ENCODE measurements at places on chromosomes 6 and 20. TPM values are rescaled to one million over a fixed set of nuclear protein-coding genes. Genes with fewer than 3 reads are reported as not detected.

- H3K36me3 ChIP-seq: no peaks in the 10 kb centered on the region
- peaks cover 44% of the 10 kb centered on the region for H3K27me3 ChIP-seq
Measured at GRCh38 chr6:11538819-11539468, 1.4 kb downstream of the TMEM170B start.

GRCh38 chr20:11907621-11908020, 10.1 kb upstream of the BTBD3 start:
- peaks cover 18% of the 10 kb centered on the region for H3K4me1 ChIP-seq
- H3K36me3 ChIP-seq: no peaks in the 10 kb centered on the region
- H3K4me3 ChIP-seq: no peak overlapping the region
- no peaks in the 10 kb centered on the region for H3K27me3 ChIP-seq
- H3K27ac ChIP-seq: no peak overlapping the region

The NKX2-4 gene
- not detected for total RNA-seq

GRCh38 chr6:29129326-29130012, 21.6 kb downstream of the OR2J3 start:
- H3K27ac ChIP-seq: no peak overlapping the region
- no peaks in the 10 kb centered on the region for H3K36me3 ChIP-seq
- no peaks in the 10 kb centered on the region for H3K27me3 ChIP-seq
- DNase-seq: no peak
- no peaks in the 10 kb centered on the region for H3K4me1 ChIP-seq
- no peak overlapping the region for H3K4me3 ChIP-seq

DNA sequence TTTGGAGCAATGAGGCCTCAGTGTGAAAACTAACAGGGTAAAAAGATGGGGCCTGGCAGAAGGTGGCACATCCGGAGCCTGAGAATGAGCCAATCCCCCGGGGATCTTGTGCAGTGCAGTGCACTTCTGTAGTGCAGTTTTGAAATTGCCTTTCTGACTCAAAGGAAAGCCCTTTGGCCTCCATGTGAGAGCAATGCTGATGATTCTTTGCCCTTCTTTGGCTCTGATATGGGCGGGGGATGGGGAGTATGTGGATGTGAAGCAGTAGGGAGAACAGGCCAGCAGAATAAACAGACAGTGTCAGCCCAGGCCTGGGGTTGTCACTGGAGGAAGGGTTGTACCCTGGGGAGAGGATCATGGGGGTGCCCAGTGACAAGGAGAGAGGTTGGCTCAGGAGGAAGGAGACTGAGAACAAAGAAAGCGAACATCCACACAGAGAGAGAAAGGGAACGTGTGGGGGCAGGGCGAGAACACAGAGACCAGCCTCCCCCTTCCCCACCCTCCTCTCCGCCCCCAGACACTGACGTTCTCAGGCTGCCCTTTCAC, 351.2 kb downstream of the CDC5L start:
- H3K27me3 ChIP-seq: no peaks in the 10 kb centered on the region
- peaks cover 13% of the 10 kb centered on the region for H3K4me1 ChIP-seq
- H3K27ac ChIP-seq: no peak overlapping the region
- no peak overlapping the region for H3K4me3 ChIP-seq
- DNase-seq: peak; percentile 18

DNA sequence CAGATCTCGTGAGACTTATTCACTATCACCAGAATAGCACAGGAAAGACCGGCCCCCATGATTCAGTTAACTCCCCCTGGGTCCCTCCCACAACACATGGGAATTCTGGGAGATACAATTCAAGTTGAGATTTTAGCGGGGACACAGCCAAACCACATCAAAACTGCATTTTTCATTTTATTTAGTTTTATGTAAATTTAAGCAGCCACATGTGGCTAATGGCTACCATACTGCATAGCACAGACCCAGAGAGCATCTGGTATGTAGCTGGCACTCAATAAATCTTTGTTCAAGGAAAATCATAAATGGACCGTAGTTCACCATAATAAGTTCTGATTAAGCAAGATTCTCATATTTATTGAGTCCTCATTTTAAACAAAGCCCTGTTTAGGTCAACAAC, 15.3 kb downstream of the GFOD1 start:
- H3K27ac ChIP-seq: no peak overlapping the region
- H3K27me3 ChIP-seq: no peaks in the 10 kb centered on the region
- H3K36me3 ChIP-seq: no peaks in the 10 kb centered on the region
- DNase-seq: no peak
- H3K4me1 ChIP-seq: peaks cover 6% of the 10 kb centered on the region

All from neural progenitor cell (in vitro differentiated cells).